ENCODE measurements at places on chromosomes 1 and 21.

DNA sequence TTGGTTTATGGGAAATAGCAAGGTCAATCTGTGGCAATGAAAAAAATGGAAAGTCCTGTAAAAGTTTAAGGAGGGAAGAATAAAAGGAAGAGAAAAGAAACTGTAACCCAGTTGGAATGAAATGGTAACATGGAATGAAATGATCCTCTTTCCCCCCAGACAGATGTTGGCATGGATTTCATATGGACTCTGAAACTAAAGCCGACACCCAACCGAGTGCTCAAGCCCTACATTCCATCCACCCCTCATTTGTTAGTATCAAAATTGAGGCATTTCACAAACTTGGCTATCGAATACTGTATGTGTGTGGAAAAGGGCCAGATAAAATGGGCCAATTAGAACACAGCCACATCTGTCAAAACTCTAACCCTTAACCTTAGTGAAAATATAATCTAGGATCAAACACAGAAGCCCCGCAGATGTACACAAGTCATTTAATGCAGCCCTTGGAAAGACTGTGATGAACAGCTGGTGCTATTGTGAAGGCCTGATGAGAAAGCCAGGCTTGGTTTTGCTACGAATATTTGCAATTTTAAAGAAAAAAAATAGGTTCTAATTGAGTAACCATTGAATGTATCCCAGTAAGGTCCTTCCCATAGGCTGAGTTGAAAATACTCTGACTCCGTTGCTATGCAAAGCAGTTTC lies 72.6 kb upstream of the RGL1 start:
- DNase-seq, result no peak

DNA sequence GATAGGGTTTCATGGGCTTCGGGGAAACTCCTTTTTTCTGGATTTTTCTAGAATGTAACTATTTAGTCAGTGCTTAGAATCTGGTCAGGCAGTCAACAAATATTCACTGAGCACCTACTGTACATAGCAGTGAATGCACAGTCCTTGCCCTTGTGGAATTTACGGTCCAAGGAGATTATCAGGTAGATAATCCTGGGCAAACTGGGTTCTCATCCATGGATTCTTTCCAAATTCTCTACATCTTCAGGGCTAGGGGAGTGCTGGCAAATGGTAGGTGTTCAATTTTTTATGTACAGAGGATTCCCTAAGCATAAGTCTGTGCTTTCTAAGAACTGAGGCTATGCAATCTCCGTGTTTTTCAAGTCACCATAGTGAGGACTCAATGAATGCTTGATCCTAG lies 140.7 kb upstream of the CD34 start:
- DNase-seq, result no peak

DNA sequence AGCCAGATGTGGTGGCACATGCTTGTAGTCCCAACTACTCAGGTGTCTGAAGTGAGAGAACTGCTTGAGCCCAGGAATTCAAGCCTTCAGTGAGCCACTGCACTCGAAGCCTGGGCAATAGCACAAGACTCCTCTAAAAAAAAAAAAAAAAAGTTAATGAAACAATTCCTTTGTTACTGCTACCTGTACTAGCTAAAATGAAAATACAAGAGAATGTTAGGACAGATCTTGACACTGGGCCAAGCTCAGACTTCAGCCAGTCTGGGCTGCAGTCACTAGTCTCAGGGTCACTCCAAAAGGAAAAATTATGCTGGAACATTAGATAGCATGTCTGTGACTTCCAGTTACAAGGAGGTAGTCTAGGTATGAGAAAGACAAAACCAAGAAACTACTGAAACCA lies 56.5 kb downstream of the TRIM33 start:
- DNase-seq, result no peak

DNA sequence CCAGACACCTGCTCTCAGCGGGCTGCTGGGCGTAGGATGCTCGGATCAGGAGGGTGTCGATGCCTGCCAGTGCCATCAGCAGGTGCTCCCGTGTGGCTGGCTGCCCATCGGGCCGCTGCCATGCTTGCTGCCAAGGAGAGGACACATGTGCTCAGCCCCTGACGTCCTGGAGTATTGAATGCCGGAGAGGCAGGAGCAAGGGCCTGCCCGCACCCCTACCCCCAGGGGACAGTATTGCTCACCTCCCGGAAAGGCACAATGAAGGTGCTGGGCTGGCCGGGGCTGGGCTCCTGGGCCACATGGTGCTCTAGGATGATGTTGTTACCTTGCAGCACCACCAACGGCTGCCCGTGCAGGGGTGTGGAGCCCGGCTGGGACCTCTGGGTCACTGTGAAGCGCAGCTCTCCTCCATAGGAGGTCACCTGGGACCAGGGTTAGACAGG lies 61.5 kb downstream of the HSPG2 start:
- DNase-seq, result no peak

DNA sequence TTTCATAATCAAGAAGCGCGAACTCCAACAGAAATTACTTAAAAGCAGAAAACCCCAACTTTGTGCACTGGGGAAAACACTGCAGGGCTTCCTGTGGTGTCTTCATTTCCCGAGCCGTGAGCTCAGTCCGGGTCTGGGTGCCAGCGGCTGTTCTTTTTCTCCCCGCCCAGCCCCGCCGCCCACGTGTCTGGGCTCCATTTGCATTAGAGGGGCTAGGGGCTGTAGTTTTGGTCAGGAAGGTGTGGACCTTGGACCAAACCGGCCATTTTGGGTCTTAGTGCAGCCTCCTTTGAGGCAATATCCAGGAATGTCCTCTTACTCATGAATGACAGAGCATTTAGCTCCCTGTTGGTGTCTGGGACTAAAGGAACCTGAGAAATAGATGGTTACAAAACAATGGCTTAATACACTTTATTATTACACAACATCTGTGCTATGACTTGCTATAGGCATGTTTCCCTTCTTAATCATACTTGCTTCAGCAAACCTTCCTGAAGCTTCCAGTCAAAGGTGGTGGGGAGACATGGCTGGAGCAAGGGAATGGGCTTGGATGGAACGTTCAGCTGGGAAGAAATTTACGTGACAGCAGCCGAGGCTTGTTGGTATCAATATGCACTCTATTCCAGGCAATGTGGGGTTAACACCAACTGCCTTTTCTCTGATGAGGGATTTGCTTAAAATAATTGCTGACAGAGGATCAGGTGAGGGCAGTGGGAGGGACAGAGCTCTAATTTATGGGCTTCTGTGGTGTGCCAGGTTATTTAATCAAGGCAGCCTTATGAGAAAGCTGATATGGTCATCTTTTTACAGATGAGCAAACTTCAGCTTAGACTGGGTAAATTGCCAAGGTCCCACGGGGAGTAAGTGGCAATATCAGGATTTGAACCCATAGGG lies 1.1 kb downstream of the AGTRAP start:
- peak; percentile 66 for DNase-seq

GRCh38 chr1:12343823-12344487 lies 114.1 kb downstream of the VPS13D start:
- DNase-seq, result no peak

GRCh38 chr1:213281640-213282301 lies 230.7 kb downstream of the RPS6KC1 start:
- DNase-seq, result no peak

GRCh38 chr1:15038232-15039016 lies 115.1 kb upstream of the TMEM51 start:
- peak; percentile 55 for DNase-seq

GRCh38 chr1:35640380-35641232 lies 720 bp downstream of the PSMB2 start:
- no peak for DNase-seq

- DNase-seq, result no peak
These were observed 108.1 kb upstream of the BACE2 start for GRCh38 chr21:41059871-41060270.

DNA sequence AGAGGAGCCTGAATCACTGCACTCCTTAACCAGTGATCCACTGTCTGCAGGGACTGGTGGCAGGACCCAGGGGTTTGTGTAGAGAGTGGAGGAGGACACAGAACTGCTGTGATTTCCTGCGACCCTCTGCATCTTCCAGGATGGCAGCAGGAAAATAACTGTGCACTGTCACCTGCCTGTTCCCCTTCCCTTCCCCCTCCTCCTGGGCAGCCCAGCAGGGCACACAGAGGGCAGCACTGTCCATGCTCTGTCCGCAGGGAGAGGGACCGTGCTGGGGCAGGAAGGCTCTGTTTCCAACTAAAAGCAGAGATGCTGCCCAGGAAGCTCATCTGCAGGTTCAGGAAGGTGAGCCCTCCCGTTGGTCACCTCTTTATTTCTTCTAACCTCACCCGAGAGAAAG lies 168.7 kb downstream of the ZBTB18 start:
- no peak for DNase-seq

GRCh38 chr21:46401186-46401910 lies 57.3 kb upstream of the DIP2A start:
- no peak for DNase-seq

DNA sequence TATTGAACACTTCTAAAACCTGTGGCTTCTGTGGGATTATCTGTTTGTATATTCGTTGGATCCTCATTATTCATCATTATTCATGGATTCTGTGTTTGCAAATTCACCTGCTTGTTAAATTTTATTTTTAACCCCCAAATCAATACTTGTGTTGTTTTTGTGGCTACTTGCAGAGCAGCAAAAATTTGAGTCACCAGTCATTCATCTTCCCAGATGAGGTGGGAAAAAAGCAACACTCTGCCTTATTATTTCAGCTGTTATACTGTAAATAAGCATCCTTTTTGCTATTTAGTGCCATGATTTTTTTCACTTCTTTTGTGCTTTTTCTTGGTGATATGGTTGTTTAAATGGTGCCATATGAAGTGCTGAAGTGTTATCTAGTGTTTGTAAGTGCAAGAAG lies 56.7 kb downstream of the RASAL2 start:
- DNase-seq, result no peak

- peak; percentile 19 for DNase-seq
These were observed 113.6 kb upstream of the TIAM1 start for GRCh38 chr21:31457675-31458074.

- no peak for DNase-seq
These were observed 71.6 kb upstream of the GREM2 start for GRCh38 chr1:240683576-240683975.

DNA sequence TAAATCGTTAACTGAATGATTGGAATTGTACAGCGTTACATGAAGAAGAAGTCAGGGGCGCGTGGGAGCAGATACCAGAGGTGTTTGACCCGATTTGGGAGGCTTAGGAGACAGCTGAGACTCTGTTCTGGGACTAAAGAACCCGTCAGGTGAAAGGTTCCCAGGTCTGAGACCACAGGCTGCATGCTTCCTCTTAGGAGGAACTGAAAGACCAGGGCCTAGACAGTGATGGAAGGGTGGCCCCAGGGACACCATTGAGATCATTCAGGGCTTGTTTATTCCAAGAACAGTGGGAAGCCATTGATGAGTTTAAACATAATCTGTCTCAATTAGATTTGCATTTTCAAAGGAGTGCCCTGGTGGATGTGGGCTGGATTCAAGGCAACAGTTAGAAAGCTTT lies 904 bp downstream of the KLF17 start:
- DNase-seq, result no peak

- no peak for DNase-seq
These were observed 42.6 kb downstream of the FAF1 start for GRCh38 chr1:50917138-50918137.

DNA sequence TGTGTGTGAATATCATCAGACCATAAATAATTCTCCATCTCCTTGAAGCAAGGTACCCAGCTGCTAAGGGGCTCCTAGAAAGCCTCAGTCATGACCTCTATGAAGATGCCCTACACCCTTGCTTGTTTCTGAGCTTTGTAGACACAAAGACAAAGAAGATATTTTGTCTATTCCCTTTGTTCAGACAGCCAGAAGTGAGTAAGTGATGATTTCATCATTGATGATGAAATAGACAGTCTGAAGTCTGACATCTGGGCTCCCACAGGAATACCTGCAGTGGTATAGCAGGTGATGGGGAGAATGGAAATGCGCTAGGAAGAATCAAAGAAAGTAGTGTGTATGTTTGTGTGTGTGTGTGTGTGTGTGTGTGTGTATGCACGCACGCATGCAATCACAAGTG lies 82.2 kb upstream of the DPT start:
- no peak for DNase-seq

DNA sequence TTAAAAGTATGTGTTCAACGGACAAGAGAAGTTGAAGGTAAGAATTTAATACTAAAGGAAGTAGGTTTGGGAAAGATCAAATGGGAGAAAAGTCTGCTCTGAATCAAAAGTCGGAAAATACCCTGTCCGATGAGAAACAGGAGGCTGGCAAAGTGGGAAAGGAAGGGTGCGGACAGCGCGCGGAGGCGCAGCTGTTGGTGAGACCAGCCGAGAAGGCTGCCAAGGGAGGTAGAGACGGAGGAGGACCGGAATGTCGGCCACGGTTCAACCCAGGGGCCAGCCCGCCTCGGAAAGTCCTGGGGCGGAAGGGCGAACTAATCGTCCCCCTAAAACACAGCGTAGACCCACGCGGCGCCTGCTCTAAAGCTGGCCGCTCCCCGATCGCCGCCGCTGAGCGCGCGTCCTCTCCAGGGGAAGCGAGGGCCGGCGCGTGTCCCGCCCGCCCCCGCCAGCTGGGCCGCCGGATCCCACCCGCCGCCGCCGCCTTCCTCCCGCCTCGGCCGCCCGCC lies 639 bp upstream of the SPATA1 start:
- DNase-seq, result peak; percentile 87

- DNase-seq, result no peak
These were observed 38.5 kb downstream of the ABCD3 start for GRCh38 chr1:94456736-94457135.

All from SK-N-SH (cell line).